ENCODE measurements at places on chromosomes 2 and 18.
A peak's percentile ranks its signal among the peaks of the same experiment; 100 is the strongest.

- H3K4me1 ChIP-seq: no peaks in the 10 kb centered on the region
- H3K36me3 ChIP-seq: no peaks in the 10 kb centered on the region
- no peak for DNase-seq
Measured at GRCh38 chr2:176976736-176977685, 235.6 kb upstream of the HNRNPA3 start.

DNA sequence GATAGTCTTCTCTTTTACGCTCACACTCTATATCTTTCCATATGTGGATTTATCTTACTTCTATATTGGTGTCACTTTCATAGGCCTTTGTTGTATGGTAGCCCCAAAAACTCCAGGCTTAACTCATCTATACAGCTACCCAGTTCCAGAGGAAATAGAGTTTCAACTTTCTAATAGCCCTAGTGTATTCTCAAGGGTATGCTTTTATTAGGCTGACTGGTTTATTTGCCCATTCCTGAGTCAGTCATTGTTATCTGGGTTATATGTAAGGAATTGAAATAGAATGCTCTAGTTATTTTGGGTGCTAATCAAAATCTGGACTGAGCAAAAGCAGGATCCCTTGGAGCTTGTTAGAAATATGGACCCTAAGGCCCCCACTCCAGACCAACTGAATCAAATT is 307.4 kb upstream of the KCNJ3 start:
- no peaks in the 10 kb centered on the region for H3K36me3 ChIP-seq
- H3K4me3 ChIP-seq: no peak overlapping the region
- no peaks in the 10 kb centered on the region for H3K27me3 ChIP-seq
- no peak for DNase-seq
- H3K27ac ChIP-seq: no peak overlapping the region
- H3K4me1 ChIP-seq: no peaks in the 10 kb centered on the region

DNA sequence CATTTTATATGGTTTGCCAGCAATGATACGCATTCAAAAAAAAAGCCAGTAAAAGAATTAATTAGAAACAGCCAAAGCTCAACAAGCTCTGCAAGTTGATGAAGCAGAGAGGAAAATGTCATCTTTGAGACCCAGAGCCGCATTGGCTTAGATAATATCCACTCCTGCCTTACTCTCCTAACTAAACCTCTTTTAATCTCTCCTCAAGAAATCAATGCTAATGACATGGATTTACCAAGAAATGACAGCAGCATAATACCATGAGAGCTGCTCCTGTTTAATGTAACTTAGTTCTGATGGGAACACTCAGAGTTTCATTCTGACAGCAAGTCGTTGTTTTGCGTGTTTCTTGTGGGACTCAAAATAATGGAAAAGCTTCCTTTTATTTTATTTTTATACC is 1099.4 kb upstream of the PIK3C3 start:
- H3K27me3 ChIP-seq: no peaks in the 10 kb centered on the region
- no peaks in the 10 kb centered on the region for H3K36me3 ChIP-seq
- no peak overlapping the region for H3K27ac ChIP-seq
- DNase-seq: no peak

DNA sequence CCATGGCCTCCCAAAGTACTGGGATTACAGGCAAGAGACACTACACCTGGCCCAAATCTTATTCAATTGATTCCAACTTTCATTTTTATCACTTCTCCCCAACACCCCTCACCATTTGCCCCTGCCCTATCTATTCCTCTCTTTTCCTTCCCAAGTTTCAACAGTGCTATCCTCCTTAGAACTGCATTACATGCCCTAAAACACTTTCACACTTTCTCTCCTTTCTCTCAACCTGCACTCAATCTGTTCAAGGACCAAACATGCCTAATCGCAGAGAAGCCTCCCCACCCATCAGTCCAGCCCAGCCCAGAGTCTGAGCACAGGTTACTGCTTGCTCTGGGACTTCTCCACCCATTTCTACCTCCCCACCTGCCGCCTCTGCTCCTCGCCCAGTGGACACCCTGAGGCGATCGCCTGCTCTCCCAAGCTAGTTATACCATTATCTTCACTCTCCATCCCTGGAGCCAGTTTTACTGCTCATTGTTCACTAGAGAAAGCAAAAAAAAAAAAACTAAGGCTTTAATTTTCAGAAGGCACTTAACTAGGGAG is 23.7 kb upstream of the DSG1 start:
- no peaks in the 10 kb centered on the region for H3K4me1 ChIP-seq
- no peaks in the 10 kb centered on the region for H3K36me3 ChIP-seq
- H3K27ac ChIP-seq: no peak overlapping the region
- H3K4me3 ChIP-seq: no peak overlapping the region
- DNase-seq: no peak

- no peaks in the 10 kb centered on the region for H3K36me3 ChIP-seq
- no peak for DNase-seq
- H3K27ac ChIP-seq: no peak overlapping the region
Measured at GRCh38 chr2:46336283-46336959, 39.2 kb downstream of the EPAS1 start.

- DNase-seq: no peak
- no peaks in the 10 kb centered on the region for H3K27me3 ChIP-seq
- H3K27ac ChIP-seq: no peak overlapping the region
- no peaks in the 10 kb centered on the region for H3K36me3 ChIP-seq
- no peak overlapping the region for H3K4me3 ChIP-seq
Measured at GRCh38 chr2:111186121-111186715, 65.5 kb downstream of the BCL2L11 start.

- no peaks in the 10 kb centered on the region for H3K36me3 ChIP-seq
- no peaks in the 10 kb centered on the region for H3K4me1 ChIP-seq
- no peak overlapping the region for H3K4me3 ChIP-seq
- H3K27ac ChIP-seq: no peak overlapping the region
Measured at GRCh38 chr2:146661473-146662096, 1183.2 kb upstream of the ACVR2A start.

DNA sequence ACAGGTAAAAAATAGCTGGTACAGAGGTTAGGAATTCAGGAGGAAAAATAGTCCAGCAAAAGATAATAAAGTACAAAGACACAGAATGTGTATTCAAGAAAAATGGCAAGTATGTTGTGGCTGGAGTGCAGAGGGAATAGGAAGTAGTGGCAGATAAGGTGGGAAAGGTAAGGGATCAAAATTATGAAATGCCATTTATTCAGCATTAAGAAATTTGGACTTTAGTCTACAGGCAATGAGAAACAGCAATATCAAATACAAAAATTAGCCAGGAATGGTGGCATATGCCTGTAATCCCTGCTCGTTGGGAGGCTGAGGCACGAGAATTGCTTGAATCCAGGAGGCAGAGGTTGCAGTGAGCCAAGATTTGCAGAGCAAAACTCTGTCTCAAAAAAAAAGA is 10.3 kb downstream of the MMADHC start:
- no peak overlapping the region for H3K27ac ChIP-seq
- H3K4me3 ChIP-seq: no peak overlapping the region
- peaks cover 73% of the 10 kb centered on the region for H3K36me3 ChIP-seq
- no peaks in the 10 kb centered on the region for H3K4me1 ChIP-seq

DNA sequence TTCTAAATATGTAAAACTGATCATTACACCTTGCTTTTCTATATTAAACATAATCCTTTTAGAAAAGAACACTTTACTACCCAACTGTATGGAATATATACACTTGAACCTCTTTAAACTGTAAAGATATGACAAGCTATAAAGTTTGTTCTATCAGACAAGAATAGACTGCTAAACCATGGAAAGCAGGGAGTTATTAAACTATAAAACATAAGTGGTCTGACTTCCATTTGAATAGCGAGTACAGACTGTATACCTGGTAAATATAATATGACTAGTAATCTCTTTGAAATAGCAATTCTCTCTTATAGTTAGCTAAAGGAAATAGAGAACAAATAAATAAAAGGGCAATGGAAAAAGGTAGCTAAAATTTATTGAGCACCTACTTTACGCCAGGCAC is 125.7 kb downstream of the PRKRA start:
- no peak overlapping the region for H3K27ac ChIP-seq
- no peaks in the 10 kb centered on the region for H3K4me1 ChIP-seq
- H3K4me3 ChIP-seq: no peak overlapping the region
- no peaks in the 10 kb centered on the region for H3K36me3 ChIP-seq

GRCh38 chr2:35468245-35468644 is 887.3 kb upstream of the CRIM1 start:
- H3K4me1 ChIP-seq: no peaks in the 10 kb centered on the region
- DNase-seq: no peak
- no peaks in the 10 kb centered on the region for H3K27me3 ChIP-seq

DNA sequence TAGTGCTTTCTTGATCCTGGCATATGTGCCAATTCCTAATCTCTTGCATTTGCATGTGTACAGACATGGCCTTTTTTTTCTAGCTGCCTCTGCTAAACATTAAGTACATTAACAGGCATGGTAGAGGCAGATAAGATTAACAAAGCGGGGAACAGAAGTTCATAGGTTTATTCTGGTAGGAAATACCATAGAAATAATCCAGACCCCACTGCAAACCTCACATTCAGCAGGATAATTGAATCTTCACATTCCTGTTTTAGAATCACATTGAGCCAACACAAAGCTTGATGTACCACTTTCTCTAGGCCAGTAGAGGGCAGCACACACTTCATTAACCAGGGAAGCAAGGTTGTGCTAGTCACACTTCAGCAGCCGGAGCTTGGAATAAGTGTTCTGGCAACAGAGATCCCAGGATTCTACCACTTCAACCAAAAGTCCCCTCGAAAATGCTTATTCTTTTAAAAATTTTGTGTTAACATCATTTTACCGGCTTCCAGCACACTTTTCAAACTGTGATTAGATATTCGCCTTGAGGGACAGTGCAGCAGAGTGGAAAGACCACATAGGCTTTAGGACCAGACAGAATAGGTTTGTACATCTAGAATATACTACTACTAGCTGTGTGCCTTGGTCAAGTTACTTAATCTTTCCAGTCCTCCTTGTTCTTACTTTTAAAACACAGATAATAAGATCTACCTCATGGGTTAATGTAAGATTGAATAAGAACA is 420.2 kb upstream of the CHST9 start:
- peak; percentile 90 for DNase-seq
- H3K27ac ChIP-seq: no peak overlapping the region
- peaks cover 7% of the 10 kb centered on the region for H3K4me1 ChIP-seq
- H3K4me3 ChIP-seq: no peak overlapping the region
- H3K27me3 ChIP-seq: no peaks in the 10 kb centered on the region

DNA sequence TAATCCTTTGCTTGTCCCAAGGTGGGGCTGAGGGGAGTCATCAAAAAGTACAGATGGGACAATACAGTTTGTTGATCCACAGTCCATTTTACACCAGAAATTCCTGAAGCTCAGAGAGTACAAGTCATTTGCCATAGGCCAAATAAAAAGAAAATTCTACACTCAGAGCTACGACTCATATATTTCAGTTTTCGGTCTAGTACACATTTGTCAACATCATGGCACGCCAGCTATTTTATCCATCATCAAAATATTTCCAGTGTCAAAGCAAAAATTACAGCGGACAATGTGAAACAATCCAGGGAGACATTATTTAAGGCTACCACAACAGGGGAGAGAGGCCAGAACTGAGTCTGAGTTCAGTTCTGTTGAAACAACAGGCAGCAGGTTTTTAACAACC is 587.5 kb upstream of the DSEL start:
- no peak overlapping the region for H3K4me3 ChIP-seq
- DNase-seq: no peak
- no peaks in the 10 kb centered on the region for H3K36me3 ChIP-seq
- no peaks in the 10 kb centered on the region for H3K27me3 ChIP-seq
- no peak overlapping the region for H3K27ac ChIP-seq

DNA sequence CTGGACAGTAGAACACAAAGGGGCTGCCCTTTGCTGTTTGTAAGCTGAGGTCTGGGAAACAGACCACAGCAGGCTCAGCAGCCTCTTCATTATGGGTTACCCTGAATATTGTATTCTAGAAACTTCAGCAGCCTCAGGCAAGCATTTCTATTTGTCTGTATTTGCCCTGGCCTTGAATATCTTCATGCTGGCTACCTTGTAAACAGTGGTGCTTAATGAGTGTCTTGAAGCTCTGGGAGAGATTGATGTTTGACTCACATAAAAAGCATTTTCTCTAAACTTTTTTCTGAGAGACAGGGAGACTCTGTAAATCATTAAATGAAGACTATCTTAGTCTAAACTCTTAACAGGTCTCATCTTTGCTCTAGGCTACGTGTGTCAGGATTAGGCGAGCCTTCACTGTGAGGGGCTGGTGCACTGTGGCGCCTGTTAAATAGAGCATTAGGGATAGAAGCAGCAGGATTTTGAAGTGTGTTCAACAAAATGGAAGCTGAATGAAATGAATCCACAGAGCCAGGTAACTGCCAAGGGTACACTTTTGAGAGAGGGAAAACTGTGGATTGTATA is 53.1 kb upstream of the MEX3C start:
- H3K27ac ChIP-seq: no peak overlapping the region
- DNase-seq: no peak
- H3K4me3 ChIP-seq: no peak overlapping the region

- H3K27me3 ChIP-seq: no peaks in the 10 kb centered on the region
- H3K4me3 ChIP-seq: no peak overlapping the region
- H3K4me1 ChIP-seq: peaks cover 5% of the 10 kb centered on the region
- DNase-seq: no peak
- H3K27ac ChIP-seq: no peak overlapping the region
Measured at GRCh38 chr2:127011796-127012195, 95.2 kb downstream of the BIN1 start.

DNA sequence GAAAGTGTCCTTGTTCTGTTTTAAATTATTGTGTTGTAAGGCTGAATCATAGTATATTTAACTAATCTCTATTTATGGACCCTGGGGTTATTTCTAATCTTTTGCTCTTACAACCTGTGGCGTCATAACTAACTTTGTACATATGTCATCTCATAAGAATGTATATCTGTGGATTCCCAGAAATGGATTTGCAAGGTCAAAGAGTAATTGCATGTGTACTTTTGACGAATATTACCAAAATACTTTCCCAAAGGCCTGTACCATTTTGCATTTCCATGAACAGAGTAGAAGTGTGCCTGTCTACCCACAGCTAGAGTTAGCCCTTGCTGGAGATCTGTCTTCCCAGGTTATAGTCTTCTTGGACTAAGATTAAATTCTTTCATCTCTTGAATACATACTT is 42.8 kb downstream of the SEMA4F start:
- no peak overlapping the region for H3K27ac ChIP-seq
- H3K4me3 ChIP-seq: no peak overlapping the region
- H3K36me3 ChIP-seq: no peaks in the 10 kb centered on the region
- peaks cover 7% of the 10 kb centered on the region for H3K4me1 ChIP-seq

- H3K4me3 ChIP-seq: no peak overlapping the region
- H3K27me3 ChIP-seq: no peaks in the 10 kb centered on the region
- DNase-seq: no peak
- peaks cover 42% of the 10 kb centered on the region for H3K4me1 ChIP-seq
Measured at GRCh38 chr2:186612555-186613440, 22.9 kb downstream of the ITGAV start.

GRCh38 chr2:108240966-108241365 is 1.2 kb downstream of the SULT1C3 start:
- DNase-seq: no peak
- H3K4me1 ChIP-seq: no peaks in the 10 kb centered on the region
- H3K27me3 ChIP-seq: no peaks in the 10 kb centered on the region

GRCh38 chr2:76849086-76849485 is 673.1 kb downstream of the LRRTM4 start:
- DNase-seq: no peak
- H3K4me1 ChIP-seq: no peaks in the 10 kb centered on the region
- no peaks in the 10 kb centered on the region for H3K36me3 ChIP-seq
- H3K27me3 ChIP-seq: no peaks in the 10 kb centered on the region
- no peak overlapping the region for H3K4me3 ChIP-seq
